ENCODE measurements at places on chromosomes 5 and 9.

DNA sequence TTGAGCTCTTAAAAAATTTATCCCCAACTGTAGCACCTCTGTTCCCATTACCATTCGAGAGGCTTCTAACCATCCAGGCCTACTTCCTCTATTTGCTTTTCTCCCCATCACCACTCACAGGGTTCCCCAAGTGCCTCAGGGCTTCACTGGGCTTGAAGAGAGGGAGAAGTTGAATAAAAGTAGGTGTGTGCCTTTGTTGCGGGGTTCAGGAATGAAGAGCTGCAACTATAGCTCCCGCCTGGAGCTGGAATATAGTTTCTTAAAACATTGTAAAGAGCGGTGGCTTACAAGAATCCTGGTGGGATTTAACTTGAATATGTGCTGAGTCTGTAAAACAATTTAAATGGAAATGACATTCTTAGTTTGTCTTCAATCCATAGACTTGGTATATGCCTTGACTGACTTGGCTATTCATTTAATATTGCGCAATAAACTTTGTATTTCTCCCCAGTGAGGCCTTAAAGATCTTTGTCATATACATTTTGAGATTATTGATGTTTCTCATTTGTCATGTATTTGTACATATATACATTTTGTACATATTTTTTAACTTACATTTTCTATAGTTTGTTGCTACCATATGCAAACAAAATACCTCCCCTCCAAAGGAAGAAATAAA is 7.2 kb downstream of the ENTREP1 start:
- DNase-seq = no peak

DNA sequence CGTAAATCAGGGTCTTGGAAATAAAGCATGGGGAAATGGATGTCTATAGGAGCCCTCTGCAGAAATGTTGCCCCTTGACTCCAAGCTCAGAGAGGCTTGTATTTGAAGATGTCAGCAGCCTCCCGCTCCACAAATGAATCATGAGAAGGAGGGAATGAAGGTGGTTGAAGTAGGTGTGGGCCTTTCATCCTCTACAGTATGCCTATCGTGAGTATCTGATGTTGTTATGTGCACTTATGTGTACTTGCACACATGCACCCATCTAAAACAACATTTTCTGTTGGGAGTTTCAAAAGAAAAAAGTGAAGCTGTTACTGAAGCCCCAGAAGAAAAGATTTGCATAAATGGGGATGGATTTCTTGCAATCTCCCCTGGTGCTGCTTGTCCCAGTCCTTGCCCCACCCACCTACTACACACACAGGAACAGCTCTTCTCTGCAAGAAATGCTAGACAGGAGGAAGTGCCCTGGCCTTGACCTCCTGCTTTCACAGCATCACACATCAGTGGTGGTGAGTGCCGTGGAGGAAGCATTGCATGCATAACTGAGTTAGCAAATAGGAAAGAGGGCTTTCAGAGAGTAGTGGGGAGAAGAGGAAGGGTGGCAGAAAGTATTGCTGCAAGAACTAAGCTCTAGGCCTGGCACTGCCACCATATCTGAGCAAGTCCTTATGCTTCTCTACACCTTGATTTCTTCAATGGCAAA is 156.1 kb downstream of the SNX18 start:
- DNase-seq = no peak

GRCh38 chr5:39665328-39665727 is 240.5 kb upstream of the DAB2 start:
- DNase-seq = no peak

DNA sequence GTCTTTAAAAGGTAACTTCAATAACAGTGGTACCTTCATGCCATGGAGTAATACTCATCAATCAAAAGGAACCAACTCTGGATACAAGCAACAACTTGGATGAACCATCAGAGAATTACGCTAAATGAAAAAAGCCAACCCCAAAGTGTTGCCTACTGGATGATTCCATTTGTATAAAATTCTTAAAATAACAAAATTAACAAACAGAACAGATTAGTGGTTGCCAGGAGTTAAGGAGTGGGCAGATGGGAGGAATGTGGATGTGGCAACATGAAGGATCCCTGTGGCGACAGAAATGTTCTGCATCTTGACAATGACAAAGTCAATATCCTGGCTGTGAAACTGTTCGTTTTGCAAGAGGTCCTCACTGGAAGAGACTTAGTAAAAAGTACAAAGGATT is 50.5 kb downstream of the SPTLC1 start:
- no peak for DNase-seq

DNA sequence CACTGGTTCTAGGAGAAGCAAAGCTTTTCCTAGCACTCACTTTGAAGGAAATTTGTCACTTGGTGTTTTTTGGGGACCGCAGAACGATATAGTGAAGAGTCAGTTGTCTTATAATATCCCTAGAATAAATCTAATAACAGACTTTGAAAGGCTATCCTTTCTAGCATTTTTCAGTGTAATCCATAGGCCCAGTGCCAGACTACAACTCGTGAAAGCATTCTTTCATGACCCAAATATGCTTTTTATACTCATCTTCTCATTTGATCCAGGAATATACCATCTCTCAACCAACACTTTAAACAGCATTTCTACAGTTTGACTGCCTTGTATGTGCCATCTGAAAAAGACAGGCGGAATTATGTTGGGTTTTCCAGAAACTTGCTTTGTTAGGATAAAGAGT is 104.0 kb downstream of the ERCC6L2 start:
- DNase-seq = no peak

GRCh38 chr5:55437452-55437851 is 97.3 kb downstream of the PLPP1 start:
- no peak for DNase-seq

Data from NCI-H2029 (cell line).